ENCODE measurements at places on chromosomes 7 and 10. TPM values are rescaled to one million over a fixed set of nuclear protein-coding genes. Genes with fewer than 3 reads are reported as not detected.

GRCh38 chr7:150337659-150338081 lies 3.8 kb downstream of the RARRES2 start:
- no peak for DNase-seq

DNA sequence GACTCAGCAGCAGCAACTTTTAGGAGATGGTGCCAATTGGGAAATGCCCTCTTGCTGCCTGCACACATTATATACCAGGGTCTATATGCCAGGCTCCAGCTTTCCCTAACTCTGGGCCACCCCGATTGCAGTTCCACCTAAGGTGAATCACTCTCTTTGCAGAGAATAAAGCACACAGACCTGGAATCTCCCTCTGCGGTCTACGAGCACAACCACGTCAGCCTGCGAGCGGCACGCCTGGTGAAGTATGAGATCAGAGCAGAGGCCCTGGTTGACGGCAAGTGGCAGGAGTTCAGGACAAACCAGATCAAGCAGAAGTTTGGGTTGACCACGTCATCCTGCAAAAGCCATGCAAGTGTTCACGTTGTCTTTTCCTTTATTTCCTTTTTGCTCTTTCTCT lies 38.2 kb upstream of the PLEKHA1 start:
- no peak for DNase-seq

GRCh38 chr7:13111230-13111629 lies 423.8 kb downstream of the ARL4A start:
- DNase-seq: no peak

The ADIRF gene
- total RNA-seq: 82.4 TPM

The DYDC1 gene
- total RNA-seq: not detected

GRCh38 chr10:10365676-10366075 lies 652.0 kb upstream of the CELF2 start:
- no peak for DNase-seq

The CEP41 gene
- 3.9 TPM for total RNA-seq

Measured in suprapubic skin (tissue), 4 donors.